ENCODE measurements at places on chromosomes 2 and 18.

- DNase-seq = no peak
Observed at GRCh38 chr2:177532567-177532966, 140.0 kb downstream of the AGPS start.

- DNase-seq = peak; percentile 31
Observed at GRCh38 chr2:191404568-191404991, 159.4 kb downstream of the MYO1B start.

DNA sequence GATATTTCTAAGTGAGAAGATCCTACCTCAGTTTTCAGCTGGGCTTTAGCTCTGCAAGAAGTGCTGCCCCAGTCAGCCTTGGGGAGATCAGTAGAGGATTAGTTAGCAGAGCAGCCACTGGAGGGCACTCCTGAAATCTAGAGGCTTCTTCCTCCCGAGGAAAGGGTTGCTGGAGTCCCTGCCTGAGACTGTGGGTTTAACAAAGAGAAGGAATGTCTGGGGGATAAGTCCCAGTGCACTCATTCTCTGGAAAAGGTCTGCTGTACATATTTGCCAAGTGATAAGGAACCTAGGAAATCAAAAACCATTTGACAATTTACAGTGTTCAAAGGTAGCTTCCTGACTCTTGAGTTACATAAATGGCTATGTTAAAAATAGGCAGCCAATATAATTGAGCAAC, 207.2 kb downstream of the SLC8A1 start:
- DNase-seq = peak; percentile 80

GRCh38 chr2:120012363-120012762, 514 bp upstream of the EPB41L5 start:
- DNase-seq = no peak

GRCh38 chr18:63523660-63524059, 18.5 kb upstream of the SERPINB12 start:
- DNase-seq = peak; percentile 9

DNA sequence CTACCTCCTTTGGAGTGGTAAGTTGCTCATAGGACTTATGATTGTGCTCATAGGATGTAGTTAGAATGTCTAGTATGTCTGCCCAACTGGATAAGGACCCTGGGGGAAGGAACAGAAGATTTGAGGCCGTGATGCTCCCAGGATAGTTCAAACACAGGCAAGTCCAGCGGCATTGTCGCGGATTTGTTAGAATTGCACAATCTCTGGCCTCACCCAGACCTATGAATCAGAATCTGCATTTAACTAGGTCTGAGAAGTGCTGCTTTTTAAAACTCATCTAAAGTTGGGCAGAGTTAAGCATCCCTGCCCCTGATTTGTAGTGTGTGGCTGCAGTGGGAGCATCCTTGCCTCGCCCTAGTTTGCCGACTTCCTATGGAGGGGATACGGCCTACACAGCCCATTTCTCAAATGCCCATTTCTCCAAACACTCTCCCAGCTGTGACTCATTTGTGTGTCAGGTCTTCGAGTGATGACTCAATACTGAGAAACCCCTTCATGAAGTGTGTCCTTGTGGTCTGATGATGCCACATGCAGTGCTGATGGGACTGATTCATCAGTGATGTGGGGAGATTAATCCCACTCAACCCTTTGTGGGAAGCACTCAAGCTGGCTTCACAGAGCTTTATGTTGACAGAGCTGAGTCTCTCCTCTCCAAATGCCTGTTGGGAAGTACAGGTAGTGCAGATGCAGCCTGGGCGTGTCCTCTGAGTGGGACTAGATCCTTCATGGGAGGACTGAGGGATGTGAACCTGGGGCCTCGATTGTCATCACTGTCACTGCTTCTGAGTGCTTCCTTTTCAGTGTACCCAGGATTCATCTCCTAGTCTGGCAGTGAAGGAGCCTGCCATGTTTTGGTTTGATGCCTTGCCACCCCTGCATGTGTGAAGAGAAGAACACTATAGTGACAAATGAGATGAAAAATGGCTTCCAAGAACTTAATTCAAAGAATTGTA, 18.7 kb downstream of the SMIM21 start:
- peak; percentile 99 for DNase-seq

GRCh38 chr2:219272356-219272755, 6.8 kb upstream of the DNAJB2 start:
- DNase-seq = no peak

GRCh38 chr2:155708071-155708470, 624.5 kb downstream of the NR4A2 start:
- DNase-seq = no peak

- peak; percentile 39 for DNase-seq
Observed at GRCh38 chr2:70679259-70679658, 88.7 kb downstream of the ADD2 start.

GRCh38 chr18:25592804-25593360, 240.9 kb upstream of the ZNF521 start:
- no peak for DNase-seq

- DNase-seq = no peak
Observed at GRCh38 chr2:97654791-97655190, 8.9 kb downstream of the COX5B start.

GRCh38 chr2:67041051-67041450, 356.1 kb upstream of the ETAA1 start:
- no peak for DNase-seq

GRCh38 chr2:235542733-235543127, 48.9 kb downstream of the AGAP1 start:
- DNase-seq = no peak

DNA sequence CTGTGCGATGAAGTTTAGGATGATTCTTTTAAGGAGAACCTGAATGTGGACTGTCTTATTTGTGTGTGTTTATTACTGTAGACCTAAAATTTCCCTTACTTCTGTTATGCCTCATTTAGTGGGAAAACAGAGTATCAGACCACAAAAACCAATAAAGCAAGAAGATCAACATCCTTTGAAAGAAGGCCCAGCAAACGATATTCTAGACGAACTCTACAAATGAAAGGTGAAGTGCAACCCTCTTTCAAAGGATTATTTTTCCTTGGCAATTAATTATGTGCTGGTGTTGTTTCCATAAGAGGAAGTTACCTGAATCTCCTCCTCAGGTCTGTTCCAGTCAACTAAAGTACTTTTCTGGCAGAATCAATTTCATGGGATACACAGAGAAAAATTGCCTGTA, 78.6 kb downstream of the EPB41L5 start:
- no peak for DNase-seq

GRCh38 chr2:182595650-182596049, 120.4 kb upstream of the DNAJC10 start:
- DNase-seq = no peak

GRCh38 chr2:180604077-180604476, 376.3 kb upstream of the UBE2E3 start:
- peak; percentile 45 for DNase-seq

- no peak for DNase-seq
Observed at GRCh38 chr2:172713365-172713875, 22.2 kb upstream of the RAPGEF4 start.

- DNase-seq = peak; percentile 22
Observed at GRCh38 chr2:145185696-145186095, 665.8 kb upstream of the ZEB2 start.

- DNase-seq = no peak
Observed at GRCh38 chr2:241768251-241768711, 8.3 kb upstream of the GAL3ST2 start.

DNA sequence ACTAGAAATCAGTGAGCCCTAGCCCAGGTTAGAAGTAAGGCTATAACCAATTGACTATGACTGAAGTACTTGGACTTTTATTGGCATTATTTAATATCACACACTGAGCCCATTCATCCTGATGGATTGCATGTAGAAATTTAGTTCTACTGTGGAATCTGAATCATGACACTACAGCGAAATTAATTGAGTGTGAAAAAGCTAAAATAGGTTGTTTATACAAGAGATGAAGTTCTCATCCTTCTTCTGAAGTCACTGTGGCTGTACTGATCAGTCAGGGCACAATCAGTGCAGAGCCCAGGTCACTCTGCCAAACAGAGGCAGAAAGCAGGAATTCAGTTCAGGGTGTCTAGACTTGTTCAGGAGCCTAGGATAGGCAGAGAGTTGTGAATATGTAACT, 158.9 kb downstream of the BABAM2 start:
- DNase-seq = no peak

DNA sequence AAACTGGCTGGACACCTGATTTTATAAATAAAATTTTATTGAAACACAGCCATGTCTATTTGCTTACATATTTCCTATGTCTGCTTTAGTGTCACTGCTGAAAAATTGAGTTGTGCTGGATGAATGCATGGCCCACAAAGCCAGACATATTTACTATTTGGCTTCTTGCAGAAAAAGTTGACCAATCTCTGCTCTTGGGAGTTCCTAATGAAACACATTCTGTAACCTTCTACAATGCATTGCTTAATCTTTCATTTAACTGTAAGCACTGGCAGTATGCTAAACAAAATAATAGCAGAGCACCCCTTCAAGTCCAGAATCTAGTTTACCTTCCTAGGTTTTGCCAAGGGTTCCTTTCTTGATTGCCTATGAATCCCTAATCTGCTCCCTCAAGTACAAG, 17.7 kb upstream of the SERPINB7 start:
- peak; percentile 50 for DNase-seq

DNA sequence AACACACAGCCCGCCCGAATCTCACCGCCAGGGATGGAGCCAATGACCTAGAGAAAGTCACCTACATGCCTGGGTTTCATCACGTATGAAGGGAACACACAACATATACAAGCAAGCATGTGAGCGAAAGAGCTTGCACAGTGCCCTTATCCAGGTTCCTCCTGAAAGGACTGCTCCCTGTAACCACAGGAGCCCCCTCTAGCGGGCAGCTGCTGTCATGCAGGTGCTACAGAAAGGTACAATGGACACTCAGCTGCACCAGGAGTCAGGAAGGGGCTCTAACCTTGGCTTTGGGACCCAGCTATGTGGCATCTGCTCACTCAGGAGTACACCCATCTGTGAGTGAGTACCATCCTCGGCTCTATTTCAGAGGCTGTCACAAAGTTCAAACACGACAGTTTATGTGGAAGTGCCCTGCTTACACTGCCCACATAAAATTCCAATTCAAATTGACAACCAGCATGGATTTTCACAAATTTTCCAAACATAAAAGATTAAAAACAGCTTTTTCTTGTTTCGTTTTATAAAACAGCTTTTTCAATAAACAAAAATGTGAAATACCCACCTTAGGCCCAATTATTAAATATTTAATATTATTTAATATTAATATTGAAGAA, 3.5 kb downstream of the NDUFA10 start:
- peak; percentile 68 for DNase-seq

DNA sequence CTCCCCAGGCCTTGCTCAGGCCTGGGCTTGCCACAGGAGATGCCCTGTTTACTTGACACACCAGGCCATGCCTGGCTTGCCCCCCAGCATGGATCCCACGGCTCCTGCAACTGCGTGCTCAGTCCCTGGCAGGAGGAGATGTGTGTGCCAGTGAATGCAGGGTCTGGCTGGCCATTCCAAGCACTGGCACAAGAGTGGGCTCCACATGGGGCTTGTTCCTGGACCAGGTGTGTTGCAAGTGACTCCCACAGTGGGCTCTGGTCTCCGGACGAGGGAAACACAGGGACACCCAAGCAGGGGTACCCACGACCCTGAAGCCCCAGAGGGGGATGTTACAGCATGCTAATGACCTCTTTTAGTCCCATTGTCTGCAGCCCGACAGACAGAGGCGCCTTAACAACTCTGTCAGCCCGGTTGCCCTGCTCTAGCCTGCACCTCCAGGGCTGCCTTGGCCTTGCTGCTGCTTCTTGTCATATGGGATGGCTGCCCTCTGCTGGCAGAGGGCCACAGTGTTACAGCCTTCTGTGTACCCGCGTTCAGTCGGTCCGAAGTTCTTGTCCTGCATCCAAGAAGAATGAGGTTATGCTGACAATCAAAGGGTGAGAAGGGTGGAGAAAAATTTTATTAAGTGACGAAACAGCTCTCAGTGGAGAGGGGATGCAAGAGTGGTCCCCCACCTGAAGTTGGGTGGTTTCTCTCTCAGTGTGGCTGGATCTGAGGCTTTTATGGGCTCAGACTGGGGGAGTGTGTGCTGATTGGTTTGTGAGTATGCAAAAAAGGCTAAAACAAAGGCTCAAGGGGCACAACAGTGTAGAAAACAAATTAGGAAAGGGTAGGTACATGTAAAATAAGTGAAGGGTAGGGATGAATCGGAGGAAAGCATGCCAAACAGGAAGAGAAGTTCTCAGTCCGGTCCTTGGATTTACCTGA, 180.4 kb downstream of the MBD5 start:
- DNase-seq = peak; percentile 69

DNA sequence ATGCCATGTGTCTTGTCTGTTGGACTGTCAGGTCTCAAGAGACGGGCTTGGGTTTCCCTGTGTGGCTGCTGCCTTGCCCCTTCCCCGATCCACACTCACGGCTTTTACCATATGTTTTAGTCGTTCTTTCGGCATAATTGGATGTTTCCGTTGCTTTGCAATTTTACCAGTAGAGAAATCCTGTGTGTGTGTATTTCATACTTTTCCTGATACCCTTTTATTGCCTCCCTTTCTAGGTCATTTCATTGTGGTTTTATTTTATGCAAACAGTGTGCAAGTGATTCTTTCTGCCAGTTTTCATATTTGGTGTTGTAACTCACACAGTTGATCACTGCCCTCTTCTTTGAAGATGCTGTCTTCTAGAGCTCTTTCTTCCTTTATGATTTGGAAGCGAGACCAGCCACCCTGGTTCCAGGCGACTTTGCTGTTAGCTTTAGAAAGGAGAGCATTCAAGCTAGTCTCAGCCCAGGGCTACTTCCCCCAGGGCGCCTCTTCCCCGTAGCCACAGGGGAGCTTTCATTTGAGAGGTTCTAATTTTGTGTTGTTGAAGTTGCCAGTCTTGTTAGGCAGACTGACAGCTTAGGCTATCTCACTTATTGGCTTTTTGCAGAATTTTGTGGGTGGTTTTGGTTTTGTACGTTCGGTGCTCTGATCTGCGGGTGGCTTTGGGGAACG, 17.0 kb downstream of the SH3BP4 start:
- DNase-seq = no peak

GRCh38 chr2:26654061-26654340, 12.8 kb upstream of the CIB4 start:
- no peak for DNase-seq

- peak; percentile 37 for DNase-seq
Observed at GRCh38 chr2:232523682-232524597, 2.0 kb upstream of the CHRND start.

- DNase-seq = no peak
Observed at GRCh38 chr18:50862401-50862800, 16.5 kb upstream of the ME2 start.

Measured in cardiac fibroblast (primary cell).